NCI-H1092 (cell line): ENCODE measurements at places on chromosomes 3 and 15.
A peak's percentile ranks its signal among the peaks of the same experiment; 100 is the strongest.

- no peak for DNase-seq
Observed at GRCh38 chr3:1272546-1273265, 179.9 kb downstream of the CNTN6 start.

- no peak for DNase-seq
Observed at GRCh38 chr15:85941186-85941855, 138.3 kb upstream of the AGBL1 start.

DNA sequence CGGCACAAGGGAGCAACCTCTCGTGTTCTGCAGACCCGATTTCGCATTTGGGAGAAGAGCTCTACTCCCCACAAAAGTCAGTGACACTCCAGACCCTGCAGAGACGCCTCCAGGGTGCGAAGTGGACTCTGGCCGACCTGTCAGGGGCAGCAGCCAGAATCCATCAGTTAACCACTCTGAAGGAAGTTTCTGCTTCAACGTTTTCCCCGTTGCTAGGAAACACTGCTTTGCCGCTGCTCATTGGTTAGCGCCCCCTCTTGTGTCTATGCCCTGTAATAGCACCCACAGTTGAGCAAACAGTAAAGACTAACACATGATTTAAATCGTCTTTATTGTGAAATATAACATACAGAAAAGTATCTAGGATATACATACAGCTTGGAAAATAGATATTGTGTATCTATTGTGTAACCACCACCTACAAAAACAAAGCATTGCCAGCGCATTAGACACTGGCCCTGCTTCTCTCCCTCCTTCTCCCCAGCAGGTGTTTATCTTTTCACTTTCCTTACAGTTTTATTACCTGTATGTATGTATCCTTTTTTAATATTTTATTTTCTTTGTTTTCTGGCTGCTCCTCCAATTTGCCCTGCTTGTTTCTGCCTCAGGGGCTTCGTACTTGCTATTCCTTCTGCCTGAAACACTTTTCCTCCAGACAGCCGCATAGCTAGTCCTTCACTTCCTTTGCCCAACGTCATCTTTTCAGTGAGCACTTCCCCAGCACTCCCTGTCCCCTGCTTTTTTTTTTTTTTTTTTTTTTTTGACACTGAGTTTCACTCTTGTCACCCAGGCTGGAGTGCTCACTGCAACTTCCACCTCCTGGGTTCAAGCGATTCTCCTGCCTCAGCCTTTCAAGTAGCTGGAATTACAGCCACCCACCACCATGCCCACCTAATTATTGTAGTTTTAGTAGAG, 38.8 kb downstream of the TMEM40 start:
- peak; percentile 65 for DNase-seq

DNA sequence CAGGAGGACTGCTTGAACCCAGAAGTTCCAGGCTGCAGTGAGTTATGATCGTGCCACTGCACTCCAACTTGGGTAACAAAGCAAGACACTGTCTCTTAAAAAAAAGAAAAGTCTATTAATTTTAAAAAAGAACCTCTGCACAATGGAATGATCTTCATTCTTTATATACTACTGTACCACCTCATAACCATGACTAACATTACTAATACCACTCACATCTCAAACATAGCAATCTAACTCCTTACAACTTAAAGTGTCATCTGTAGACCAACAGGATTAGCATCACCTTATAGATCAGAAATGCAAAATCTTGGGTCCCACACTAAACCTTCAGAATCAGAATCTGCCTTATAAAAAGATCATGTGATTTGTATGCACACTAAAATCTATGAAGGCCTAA, 48.8 kb upstream of the MAP4 start:
- no peak for DNase-seq
